H4 (cell line): ENCODE measurements at places on chromosomes 1 and 21. TPM values are rescaled to one million over a fixed set of nuclear protein-coding genes. Genes with fewer than 3 reads are reported as not detected.
A peak's percentile ranks its signal among the peaks of the same experiment; 100 is the strongest.

GRCh38 chr1:228174482-228175315 is 9.1 kb downstream of the IBA57 start:
- DNase-seq = no peak

DNA sequence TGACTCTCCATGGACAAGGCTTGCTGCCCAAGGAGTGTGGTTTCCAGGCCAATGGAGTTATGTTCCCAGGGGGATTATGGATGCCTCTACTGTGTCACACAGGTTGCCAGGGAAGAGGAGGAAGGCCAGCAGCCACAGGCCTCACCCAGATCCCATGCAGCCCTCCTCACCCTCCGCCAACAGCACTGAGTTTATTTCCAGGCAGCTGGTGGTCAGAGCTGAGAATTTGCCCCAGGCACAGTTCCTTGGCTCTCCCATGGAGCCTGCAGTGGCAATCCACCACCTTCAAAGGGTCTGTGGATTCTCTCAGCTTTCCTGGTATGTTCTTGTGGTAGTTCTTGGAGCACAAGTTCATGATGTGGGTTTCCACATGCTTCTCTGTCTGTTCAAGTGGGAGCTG is 79.2 kb downstream of the NTNG1 start:
- DNase-seq = peak; percentile 35

GRCh38 chr1:87599569-87599968 is 270.9 kb downstream of the LMO4 start:
- DNase-seq = no peak

- no peak for DNase-seq
These were observed 6.6 kb upstream of the FMO3 start for GRCh38 chr1:171084091-171084490.

DNA sequence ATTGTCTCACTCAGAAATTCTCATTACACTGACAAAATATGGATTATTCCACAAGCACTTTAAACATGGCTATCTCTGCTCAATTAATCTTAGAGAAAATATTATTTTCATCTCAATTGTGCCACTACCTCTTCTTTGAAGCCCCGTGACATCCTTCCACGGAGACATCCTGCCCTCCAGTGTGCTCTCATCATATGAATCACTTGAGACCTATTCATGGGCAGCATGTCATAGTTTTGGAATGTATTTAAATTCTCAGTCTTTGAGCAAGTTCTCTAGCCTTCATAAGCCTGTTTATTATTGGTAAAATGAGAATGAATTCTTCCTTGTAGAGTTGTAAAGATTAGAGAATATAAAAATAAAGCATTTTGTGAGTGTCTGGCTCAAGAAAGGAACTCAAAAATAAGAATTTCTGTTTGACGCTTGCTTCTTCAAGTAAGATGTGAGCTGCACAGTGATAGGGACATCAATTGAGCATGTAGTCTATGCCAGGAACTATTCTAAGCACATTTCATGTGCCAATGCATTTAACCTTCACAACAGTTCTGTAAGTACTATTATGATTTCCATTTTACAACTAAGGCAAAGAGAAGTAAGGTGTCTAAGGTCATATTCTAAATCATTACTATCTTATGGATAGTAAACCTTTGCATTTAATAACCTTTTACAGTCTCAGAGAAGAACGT is 557.4 kb upstream of the ZRANB2 start:
- DNase-seq = no peak

DNA sequence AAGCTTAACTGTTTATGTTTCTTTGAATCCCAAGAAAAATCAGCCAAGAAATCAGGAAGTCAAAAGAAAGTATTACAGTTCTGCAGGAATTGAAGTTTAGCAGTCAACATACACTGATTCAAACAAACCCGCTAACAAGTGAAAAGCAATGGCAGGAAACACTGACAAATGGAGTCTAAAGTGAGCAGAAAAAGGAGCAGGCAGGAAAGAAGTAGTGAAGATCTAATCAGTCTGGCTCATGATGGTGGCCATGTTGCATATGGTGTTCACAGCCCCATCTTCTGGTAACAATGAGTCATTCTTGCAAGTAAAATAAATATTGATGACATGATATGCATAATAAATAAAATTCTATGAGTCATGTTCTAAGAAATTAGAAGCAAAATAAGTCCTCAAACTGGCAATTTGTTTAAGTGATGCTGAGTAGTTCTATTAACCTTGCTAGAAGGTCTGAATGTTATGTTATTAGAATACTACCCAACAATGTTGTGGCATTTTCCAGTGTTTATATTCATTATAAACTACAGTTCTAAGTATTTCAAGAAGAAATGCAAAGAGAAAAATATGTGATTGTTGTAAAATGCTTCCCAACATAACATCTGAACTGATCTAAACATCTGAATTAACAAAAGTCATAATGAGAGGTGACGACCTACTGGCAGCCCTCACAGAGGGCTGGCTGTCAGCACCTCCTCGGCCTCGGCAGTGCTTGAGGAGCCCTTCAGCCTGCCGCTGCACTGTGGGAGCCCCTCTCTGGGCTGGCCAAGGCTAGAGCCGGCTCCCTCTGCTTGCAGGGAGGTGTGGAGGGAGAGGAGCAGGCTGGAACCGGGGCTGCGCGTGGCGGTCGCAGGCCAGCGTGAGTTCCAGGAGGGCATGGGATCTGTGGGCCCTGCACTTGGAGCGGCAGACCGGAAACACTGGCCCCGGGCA is 5.7 kb upstream of the ACBD6 start:
- peak; percentile 33 for DNase-seq

DNA sequence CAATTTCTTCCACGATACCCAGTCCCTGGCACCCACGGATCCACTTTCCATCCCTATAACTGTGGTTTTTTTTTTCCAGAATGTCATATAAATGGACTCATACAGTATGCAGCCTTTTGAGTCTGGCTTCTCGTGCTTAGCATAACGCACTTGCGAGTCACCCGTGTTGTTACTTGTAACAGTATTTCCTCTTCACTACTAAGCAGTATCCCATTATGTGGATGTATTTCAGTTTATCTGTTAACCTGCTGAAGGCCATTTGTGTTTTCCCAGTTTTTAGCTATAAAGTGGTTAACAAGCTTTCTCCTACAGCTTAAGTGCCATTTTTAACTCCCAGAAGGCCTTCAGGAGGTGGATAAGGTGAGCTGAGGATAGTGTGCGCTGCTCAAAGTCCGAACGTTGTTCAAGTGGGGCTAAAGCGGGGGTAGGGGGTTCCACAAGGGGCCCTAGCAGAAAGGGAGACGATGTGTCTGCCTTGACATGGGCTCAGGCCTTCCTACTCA is 829 bp downstream of the ADAR start:
- no peak for DNase-seq

GRCh38 chr1:234687011-234687410 is 77.0 kb upstream of the IRF2BP2 start:
- no peak for DNase-seq

GRCh38 chr1:9643351-9644256 is 7.9 kb upstream of the PIK3CD start:
- no peak for DNase-seq

- peak; percentile 23 for DNase-seq
These were observed 54.7 kb downstream of the STUM start for GRCh38 chr1:226603022-226603857.

DNA sequence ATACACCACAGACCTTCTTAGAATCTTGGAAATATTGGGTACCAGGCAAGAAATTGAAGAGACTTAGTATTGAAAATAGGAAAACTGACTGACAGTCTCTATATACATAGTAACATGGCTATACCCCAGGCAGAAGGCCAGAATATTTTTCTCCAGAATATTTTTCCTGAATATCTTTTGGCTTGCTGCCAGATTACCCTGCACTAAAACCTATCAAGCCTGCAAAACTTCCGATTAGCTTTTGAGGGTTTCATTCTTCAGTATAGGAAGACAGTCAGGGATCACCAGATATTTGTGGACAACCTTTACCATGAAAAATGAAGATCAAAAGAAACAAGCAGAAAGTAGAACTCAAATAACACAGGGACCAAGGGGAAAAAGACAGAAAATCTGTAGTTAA is 187.9 kb downstream of the LRRC7 start:
- DNase-seq = no peak

The LYPD8 gene
- total RNA-seq = 3.3 and 5.1 TPM in 2 replicates

The DDR2 gene
- total RNA-seq = 35.5 and 36.5 TPM in 2 replicates

The OR2L8 gene
- total RNA-seq = not detected in 2 replicates

The IRF6 gene
- total RNA-seq = not detected in 2 replicates

The FBXO2 gene
- total RNA-seq = 0.76 and 2.3 TPM in 2 replicates

The CELA3A gene
- not detected in 2 replicates for total RNA-seq
